ENCODE measurements at places on chromosomes 3 and 15. TPM values are rescaled to one million over a fixed set of nuclear protein-coding genes. Genes with fewer than 3 reads are reported as not detected.

STARD5 gene
- 1.7 TPM for total RNA-seq

CHRNA5 gene
- total RNA-seq: 25.0 TPM

SERPINI1 gene
- total RNA-seq: 7.7 TPM

GNAT1 gene
- not detected for total RNA-seq

All from Daoy (cell line).